ENCODE measurements at places on chromosomes 12 and 14.

DNA sequence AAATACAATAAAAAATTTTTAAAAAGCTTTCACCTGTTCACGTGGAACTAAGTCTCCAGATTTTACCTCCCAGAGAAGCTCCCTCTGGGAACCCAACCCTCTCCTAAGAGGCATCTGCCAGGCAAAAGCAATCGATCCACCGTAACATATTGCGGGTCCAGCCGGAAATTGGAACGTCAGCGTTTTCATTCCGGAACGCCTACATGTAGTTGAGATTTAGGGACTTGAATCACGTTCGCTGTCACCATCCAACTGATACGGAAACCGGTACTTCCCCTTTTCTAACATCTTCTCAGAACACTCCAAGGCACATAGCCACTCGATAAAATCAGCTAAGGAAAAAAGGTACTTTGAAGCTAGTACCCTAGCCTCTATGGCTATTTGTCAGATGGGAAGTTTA, 70.3 kb downstream of the COX16 start:
- DNase-seq: peak; percentile 72

GRCh38 chr14:76782885-76783566, 21.8 kb downstream of the VASH1 start:
- DNase-seq: no peak

GRCh38 chr12:91091916-91092715, 19.2 kb downstream of the LUM start:
- DNase-seq: no peak

- no peak for DNase-seq
Measured at GRCh38 chr14:78248501-78249090, 78.4 kb downstream of the NRXN3 start.

- DNase-seq: no peak
Measured at GRCh38 chr12:100964028-100964427, 169.5 kb downstream of the ANO4 start.

DNA sequence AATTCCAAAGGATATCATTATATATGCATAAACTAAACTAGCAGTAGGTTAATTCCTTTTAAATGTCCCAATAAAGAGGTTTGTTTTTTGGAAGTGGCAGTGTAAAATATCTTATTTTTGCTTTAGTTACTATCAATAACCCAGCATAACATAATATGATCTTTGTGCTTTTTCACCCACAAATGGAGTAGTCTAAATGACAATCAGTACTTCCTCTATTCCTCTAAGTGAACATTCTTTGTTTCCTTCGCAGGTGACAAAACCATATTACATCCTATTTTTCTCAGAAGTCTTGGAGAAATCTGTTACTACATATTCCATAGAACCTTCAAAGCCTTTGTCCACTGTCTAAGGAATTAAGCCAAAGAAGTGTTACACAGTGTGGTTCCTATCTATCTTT, 62.5 kb downstream of the MED13L start:
- no peak for DNase-seq

DNA sequence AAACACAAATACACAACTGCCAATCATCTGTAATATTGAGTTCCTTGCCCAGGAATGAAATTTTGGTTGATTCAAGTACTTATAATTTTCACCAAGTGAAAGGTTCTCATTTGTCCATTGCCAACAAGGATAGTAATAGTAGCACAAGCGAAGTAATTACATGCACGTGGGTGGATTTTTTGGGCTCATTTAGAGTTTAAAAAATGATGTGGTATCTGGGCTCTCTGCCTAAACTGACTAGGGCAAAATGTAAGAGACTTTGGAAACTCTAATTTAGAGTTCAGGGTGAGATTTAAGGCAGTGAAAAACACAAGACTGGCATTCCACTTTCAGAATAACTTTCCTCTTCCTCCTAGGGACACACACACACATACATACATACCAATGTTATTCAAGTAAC, 111.7 kb downstream of the MYRFL start:
- DNase-seq: no peak

- no peak for DNase-seq
Measured at GRCh38 chr14:73720636-73721035, 6.5 kb upstream of the PNMA1 start.

DNA sequence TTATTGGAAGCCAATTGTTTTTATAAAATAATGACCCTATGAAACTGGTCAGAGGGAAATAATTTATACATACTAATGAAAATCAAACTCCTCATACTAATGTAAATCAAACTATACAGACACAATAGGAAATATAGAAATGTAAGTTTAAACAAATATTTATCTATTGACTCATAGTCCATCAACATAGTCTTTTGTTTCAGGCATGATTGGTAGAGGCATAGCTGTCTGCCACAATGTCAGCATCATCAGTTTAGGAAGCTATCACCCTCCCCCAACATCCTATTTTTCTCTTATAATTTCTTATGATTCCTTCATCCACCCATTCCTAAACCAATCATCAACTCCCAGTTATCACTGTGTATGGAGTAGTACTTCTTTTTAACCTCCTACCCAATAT, 117.7 kb downstream of the SLC38A6 start:
- no peak for DNase-seq

- DNase-seq: no peak
Measured at GRCh38 chr14:79064214-79064613, 894.0 kb downstream of the NRXN3 start.

DNA sequence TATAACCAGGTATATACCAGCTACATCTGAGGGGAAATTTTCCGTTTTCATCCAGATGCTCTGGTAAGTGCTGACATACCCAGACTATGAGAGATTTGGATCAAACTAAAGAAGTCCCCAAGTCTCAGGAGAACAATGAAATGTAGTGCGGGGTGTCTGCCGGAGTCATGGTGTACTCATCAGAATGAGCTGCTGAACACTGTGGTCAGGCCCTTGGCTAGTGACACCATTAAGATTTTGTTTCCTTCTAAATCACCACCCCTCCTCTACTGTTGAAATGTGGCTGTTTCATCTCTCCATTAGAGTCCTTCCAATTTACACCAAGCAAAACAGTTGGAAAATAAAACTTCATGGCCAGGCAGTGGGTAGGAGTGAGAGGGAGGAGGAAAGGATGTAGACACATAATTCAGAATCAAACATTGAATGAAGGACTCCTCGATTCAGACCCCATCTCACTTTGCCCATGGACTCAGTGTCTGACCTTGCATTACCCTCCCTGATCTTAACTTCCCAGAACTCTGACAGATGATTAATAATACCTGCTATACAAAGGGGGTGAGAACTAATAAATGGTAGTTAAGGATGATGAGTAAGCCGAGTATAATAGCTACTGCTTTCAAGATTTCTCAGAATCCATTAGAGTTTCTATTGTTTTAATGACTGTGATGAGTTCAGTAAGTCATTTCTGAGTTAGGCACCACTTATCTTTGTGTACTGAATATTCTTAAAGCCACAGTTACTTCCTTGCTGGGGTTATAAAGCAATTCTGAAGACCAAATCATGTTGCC, 127.4 kb downstream of the CRADD start:
- no peak for DNase-seq

DNA sequence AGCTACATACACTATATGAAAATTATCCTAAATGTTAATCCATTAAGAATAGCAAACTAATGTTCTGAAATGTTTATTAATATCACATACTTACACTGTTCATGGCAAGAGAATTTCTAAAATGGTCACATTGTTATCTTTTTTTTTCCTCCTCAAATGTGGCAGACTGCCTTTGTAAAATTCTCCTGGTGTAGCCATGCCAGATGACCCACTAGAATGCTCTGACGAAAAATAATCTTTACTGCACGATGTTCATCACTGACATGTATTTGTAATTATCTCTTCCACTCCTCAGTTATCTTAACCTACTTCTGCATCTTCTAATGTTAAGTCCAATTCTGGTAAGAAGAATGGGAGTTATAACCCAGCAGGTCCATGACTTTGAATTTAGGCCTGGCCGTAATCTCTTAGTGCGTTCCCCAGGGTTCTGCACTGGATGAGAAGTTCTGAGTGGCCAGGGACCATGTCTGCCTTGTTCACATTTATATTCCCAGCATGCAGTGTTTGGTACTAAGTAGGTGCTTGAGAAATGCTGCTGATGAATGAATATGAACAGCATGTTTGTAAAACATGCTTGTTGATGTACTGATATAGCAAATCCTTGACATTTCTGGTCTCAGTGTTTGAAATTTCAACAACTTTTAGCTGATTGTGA, 46.7 kb downstream of the NOPCHAP1 start:
- no peak for DNase-seq

DNA sequence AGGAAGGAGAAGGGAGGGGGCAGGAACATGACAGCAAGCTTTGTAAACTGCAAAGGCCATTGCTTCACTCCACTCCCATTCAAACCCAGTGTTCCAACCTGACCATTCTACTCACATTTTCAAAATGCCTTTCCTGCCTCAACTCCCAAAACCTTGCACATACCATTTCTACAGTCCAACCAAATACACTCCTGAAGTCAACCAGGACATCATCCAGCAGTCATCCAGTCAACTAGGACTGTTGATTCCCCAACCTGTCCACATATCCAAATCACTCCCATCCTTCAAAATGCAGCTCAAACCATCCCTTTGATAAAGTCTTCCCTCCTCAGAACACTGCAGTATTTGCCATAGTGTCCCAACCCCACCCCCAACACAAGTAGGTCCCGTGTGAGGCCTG, 2.9 kb downstream of the SMUG1 start:
- DNase-seq: no peak

DNA sequence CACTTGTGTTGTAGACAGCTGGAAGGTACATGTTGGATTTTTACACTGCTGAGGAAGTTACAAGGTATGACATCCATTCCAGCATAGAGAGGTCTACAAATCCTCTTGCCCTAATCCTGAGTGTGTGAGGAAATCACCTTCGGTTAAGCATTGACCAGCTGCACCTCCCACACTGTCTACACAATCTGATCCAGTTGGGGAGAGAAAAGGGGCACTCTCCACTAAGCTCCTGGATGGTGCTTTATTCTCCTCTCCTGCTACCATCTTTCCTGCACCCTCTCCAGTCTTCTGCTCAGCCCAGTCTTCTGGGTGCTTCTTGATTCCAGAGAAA, at the start of gene OR6J1:
Gene OR6J1, minus strand, starts transcription at position 48 of the 331 bp plus-strand sequence. CDS start 9,541 bp downstream, outside the sequence.
- no peak for DNase-seq

GRCh38 chr14:68363466-68363842, 429.4 kb downstream of the ZFP36L1 start:
- DNase-seq: no peak

- no peak for DNase-seq
Measured at GRCh38 chr14:91088585-91089235, 25.2 kb upstream of the DGLUCY start.

DNA sequence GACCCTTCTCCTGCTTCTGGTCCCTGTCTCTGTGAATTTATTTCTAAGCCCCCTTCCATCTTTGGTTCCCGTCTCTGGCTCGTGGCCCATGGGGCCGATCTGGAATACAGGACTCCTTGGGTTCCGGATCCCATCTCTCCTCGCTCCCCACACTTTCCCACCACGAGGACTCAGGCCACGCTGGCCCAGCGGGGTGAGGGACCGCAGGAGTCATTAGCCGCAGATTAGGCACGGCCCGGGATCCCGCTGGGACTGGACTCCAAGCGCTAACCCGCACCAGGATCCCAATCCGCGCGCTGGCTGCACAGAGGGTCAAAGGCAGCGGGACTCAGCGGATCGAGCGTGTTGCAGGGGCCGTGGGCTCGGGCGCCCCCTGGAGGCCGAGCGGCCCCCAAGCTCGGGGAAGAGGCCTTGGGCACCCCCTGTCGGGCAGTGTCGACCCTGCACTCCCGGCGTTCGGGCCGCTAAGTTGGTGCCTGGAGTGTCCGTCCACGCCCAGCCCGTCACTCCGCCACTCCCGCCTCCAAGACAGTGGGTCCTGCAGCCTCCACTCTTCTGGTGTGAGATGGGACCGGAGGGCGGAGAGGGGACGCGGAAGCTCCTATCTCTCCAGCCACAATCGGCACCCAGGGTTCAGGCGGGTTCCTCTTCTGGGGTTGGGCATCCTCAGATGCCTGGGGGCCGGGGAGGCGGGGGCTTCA, 9.5 kb downstream of the SHMT2 start:
- DNase-seq: peak; percentile 95

DNA sequence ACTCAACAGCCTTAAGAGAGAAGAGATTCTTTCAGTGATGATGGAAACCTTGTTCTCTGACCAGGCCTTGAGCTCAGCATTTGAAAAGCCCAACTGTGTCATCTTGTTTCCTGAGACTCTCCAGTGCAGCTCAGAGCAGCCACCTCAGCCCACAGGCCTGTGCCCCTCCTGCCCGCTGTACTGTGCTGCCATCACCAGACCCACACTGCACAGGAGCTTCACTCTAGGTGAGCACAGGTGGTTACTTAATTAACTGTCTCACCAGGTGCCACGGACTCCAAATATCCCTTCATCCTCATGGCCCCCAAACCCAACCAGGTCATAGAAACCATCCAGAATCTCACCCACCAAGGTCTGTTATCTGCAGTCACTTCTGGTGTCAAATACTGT, 51.3 kb downstream of the JAG2 start:
- DNase-seq: no peak

DNA sequence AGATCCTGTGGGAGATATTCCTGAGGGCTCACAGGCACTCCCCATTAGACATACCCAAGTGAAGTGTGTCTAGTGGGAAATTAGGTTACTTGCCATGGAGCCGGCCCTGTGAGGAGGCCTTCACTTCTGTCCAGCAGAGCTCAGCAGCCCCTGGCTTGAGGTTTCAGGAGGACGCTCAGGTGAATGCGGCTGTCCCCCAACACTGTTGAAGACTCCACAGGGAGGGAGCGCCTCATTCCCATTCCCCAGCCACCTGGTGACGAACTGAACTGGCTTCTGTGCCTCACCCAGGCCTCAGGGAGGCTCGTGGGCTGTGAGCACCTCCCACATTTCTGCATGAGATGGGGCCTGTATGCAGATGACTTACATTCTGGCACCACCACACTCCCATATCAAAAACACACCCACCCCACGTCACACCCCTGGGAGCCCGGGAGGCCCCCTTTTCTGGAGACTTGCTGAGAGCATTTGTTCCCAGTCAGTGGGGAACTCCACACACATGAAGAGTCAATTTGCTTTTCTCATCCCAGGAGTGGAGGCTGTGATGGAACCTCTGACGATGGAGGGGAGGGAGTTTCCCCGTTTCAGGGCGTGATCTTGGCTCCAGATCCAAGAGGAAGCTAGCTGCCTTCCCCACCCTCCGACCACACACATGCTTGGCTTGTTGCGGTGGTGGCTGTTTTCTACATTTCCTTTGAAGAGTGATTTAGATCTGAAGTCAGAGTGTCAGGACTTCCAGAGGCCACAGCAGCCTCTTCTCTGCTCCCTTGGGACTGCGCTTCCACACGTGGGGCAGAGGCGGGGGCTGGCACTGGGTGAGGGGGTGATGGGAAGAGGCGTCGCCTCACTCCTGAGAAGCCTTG, 120.7 kb downstream of the ADGRD1 start:
- no peak for DNase-seq

DNA sequence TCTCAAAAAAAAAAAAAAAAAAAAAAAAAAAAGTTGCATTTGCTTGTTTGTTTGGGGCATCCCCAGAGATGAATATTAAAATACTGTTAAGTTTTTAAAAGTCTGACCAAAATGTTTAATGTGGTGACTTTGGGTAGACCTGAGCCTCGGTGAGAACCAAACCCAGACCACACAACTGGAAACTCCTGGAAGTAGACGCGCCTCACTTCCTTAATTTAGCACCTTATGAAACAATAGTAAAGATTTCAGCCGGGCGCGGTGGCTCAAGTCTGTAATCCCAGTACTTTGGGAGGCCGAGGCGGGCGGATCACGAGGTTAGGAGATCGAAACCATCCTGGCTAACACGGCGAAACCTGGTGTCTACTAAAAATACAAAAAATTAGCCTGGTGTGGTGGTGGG, 9.3 kb downstream of the NFKBIA start:
- DNase-seq: no peak

GRCh38 chr14:51002406-51002999, 58.2 kb upstream of the PYGL start:
- no peak for DNase-seq

- no peak for DNase-seq
Measured at GRCh38 chr14:32381869-32382268, 52.8 kb downstream of the AKAP6 start.
